ENCODE measurements at places on chromosomes 13 and 19.

DNA sequence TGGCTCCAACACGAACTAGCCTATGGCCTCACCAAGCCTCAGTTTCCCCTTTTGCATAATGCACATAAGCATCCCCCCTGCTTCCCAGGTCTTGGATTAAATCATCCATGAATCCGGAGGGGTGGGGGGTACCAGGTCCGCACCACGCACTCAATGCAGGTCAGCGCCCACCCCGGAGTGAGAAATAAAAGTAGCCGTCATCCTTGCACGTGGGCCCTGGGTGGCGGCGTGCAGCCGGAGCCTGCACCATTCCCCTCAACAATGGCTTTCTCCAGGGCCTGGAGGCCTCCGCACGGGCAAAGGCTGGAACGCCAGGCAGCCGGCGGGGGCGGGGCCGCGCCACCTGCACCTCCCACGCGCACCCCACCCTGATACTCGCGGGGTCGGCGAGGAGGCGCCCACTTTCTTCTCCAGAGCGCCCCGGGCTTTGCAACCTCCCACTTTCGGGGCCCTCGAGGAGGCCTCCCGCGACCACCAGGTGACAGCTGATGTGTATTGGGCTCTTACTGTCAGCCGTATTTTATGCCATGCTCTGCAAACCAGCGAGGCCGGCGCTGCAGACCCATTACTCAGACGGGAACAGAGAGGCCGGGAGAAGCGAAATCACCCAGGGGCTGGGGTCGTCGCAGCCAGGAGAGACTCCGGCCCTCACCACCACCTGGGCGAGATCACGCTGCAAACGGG lies 767 bp upstream of the GADD45B start:
- DNase-seq = no peak

- DNase-seq = no peak
Observed at GRCh38 chr19:12727745-12728433, 4.2 kb upstream of the TNPO2 start.

GRCh38 chr13:40598569-40598968 lies 67.9 kb downstream of the FOXO1 start:
- no peak for DNase-seq

- DNase-seq = no peak
Observed at GRCh38 chr19:18683958-18684641, 620 bp downstream of the CRTC1 start.

DNA sequence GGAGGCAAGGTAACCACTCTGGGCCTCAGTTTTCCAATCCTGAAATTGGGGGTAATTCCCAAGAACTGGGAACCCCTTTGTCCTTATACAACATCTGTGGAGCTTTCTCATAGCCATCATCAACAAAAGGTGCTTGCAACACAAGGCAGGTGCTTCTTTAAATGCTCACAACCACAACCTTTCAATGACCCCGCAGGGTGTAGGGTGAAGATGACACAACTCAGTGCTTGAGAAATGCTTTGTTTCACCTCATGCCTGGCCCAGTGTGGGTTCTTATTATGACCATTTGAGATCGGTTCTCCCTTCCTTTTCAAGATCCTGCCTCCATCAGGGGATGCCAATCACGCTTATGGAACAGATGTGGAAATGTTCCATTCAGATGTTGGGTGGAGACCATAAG lies 8.4 kb downstream of the WIZ start:
- DNase-seq = no peak

DNA sequence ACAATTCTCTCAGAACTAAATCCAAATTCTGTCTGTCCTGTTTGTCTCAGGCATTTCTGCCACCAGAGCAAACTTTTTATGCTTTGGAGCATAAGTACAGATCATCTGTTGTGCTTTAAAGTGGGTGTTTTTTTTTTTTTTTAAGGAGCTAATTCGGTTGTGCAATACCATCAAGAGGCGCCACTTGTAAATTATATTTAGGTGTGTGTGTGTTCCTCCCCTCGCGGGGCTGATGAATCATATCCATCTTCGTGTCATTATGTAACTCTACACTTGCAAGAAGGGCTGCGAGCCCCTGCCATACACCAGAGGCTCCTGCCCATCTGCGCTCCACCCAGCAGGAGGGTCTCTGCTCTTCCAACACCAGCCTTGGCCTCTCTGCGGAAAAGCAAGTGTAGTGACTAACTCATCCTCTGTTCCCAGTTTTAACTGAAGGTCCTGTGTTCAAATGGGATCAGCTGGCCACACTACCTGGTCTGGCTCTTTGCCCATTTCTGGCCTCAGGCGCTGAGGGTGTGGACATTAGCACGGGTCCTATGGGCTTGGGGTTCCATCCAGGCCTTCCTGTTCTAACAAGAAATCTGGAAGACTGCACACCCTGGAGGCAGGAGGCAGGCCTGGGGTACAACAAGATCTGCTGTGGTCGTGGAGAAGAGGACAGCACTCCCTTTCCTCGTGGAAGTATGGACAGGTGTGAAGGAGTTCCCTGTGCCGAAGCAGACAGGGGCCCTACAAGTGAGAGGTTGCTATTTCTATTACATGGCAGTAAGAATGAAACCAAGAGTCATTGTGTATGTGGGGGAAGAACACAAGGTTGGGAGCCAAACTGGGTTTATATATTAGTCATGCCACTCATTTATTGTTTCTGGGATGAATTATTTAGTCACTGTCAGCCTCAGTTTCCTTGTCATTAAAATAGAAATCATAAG lies 96.1 kb upstream of the MBNL2 start:
- no peak for DNase-seq

GRCh38 chr19:4369888-4370260 lies 26.5 kb downstream of the MPND start:
- DNase-seq = no peak

GRCh38 chr13:96781141-96781540 lies 213.1 kb downstream of the OXGR1 start:
- no peak for DNase-seq

DNA sequence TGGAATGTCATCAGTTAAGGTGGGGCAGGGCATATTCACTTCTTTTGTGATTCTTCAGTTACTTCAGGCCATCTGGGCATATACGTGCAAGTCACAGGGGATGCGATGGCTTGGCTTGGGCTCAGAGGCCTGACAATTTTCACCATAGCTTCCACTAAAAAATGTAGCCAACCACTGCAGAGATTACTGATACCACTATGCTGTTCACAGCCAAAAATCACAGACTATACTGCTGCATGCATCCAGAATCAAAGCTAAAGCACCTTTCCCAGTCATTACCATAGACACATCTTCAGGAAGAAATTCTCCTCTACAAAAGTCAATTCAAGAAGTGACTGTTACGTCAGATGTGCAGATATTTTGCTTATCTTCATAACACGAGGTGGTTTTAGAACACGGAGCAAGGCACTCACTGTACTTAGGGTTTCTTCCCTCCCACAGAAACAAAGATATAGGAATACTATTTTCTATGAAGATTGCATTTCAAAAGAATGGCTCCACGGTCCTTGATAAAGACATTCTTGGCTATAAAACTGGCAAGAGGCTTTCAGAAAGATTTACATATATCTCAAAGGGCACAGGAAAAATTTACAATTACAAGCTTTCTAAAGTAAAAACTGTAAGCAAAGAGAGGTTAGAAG lies 1556.6 kb upstream of the PRR20A start:
- DNase-seq = no peak

DNA sequence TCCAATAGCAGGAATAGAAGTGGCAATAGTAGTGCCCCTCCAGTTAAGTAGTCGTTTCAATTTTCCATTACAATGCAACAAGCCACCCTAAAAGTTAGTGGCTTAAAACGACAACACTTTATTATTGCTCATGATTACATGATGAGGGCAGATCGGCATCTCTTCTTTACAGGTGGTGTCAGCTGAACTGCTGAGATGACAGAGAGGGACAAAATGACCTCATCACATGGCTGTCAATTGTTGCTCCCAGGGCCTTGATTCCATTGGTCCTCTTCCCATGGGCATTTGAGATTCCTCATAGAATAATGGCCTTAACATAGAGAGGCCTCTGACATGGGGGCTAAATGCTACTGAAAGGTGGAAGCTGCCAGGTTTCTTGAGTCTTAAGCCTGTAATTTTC lies 679.8 kb upstream of the KLHL1 start:
- DNase-seq = no peak

GRCh38 chr13:29844441-29844840 lies 6.0 kb downstream of the UBL3 start:
- no peak for DNase-seq

GRCh38 chr13:57918913-57919312 lies 287.4 kb downstream of the PCDH17 start:
- DNase-seq = no peak

DNA sequence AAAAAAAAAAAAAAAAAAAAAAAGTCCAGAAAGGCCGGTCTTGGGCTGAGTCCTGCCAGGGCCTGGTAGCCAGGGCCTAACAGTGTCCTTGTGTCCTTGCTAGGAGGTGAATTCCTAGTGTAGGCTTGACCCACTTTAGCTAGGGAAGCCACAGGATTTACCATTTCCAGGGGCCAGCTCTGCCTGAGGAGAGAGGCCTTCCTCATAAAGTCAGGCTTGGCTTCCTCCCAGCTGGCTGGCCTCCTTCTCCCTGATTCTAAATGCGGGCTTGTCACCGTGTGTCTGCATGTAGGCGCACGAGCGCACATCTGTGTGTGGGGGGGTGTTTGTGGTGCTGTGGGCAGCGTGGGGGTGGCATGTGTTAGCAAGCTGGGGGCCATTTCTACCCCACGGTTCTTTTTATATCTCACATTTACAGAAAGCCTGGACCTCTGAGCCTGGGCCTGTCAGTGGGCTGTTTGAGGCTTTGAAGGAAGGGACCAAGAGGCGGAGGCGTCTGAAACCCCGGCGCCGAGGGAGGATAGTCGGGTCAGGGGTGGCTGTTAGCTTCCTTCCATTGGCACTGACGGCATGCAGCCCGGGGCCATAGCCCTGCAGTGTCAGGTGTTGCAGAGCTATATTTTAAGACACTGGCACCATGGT lies 31.7 kb downstream of the IER2 start:
- peak; percentile 48 for DNase-seq

- no peak for DNase-seq
Observed at GRCh38 chr13:20475927-20476691, 49.5 kb downstream of the CRYL1 start.

GRCh38 chr13:72585254-72585653 lies 142.2 kb downstream of the MZT1 start:
- DNase-seq = no peak

- no peak for DNase-seq
Observed at GRCh38 chr19:41569481-41570150, 6.3 kb upstream of the CEACAM21 start.

DNA sequence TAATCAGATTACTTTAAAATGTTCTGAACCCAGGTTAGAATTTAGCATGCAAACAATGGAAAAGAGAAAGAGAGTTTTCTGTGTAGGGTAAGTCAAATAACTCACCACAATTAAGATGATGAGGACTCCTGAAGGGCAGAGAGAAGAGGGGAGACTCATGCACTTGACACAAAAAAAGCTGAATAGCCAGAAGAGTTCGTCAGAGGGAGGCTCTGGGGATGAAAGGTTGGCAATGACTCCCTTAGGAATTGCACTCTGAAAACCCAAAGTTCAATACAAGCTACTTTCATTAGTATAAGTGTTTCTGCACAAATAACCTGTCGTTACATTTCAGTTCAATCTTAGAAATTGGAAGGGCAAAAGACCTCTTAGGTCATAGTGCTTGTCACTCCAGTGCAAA lies 434.4 kb upstream of the PCDH9 start:
- no peak for DNase-seq

GRCh38 chr13:46206143-46206542 lies 5.6 kb upstream of the LRRC63 start:
- no peak for DNase-seq

GRCh38 chr13:27621116-27621365 lies 651 bp upstream of the POLR1D start:
- no peak for DNase-seq

GRCh38 chr19:50324331-50324730 lies 4.8 kb downstream of the KCNC3 start:
- no peak for DNase-seq

GRCh38 chr13:102461302-102461701 lies 59.5 kb upstream of the FGF14 start:
- no peak for DNase-seq

- DNase-seq = no peak
Observed at GRCh38 chr13:57633950-57634838, 2.6 kb downstream of the PCDH17 start.
